ENCODE measurements at places on chromosomes 6 and 20.

- no peak for DNase-seq
Observed at GRCh38 chr20:62458275-62459251, 17.2 kb downstream of the GATA5 start.

- DNase-seq, result peak; percentile 69
Observed at GRCh38 chr6:3750317-3751076, 1.0 kb downstream of the PXDC1 start.

- DNase-seq, result no peak
Observed at GRCh38 chr20:64159286-64159680, 5.0 kb upstream of the MYT1 start.

- DNase-seq, result peak; percentile 35
Observed at GRCh38 chr6:157019115-157019641, 242.0 kb downstream of the ARID1B start.

GRCh38 chr6:164151161-164152120 lies 736.9 kb downstream of the QKI start:
- no peak for DNase-seq

DNA sequence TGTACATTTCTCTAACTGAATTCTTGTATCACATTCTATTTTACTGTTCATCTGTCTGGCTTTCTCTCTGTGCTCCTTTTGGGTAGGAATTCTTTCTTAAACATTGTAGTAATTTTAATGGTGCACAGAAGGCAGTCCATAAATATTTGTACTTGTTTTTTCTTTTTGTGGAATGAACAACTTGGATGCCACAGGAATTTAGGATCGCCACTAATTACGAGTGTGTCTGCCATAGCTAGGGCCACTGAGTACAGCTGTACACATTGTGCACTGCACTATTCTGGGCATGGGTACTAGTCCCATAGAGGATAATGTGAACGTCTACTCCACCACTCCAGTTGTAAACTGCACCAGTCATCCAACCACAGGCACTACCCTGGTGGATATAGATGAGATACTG lies 39.3 kb upstream of the TMEM200A start:
- DNase-seq, result no peak

DNA sequence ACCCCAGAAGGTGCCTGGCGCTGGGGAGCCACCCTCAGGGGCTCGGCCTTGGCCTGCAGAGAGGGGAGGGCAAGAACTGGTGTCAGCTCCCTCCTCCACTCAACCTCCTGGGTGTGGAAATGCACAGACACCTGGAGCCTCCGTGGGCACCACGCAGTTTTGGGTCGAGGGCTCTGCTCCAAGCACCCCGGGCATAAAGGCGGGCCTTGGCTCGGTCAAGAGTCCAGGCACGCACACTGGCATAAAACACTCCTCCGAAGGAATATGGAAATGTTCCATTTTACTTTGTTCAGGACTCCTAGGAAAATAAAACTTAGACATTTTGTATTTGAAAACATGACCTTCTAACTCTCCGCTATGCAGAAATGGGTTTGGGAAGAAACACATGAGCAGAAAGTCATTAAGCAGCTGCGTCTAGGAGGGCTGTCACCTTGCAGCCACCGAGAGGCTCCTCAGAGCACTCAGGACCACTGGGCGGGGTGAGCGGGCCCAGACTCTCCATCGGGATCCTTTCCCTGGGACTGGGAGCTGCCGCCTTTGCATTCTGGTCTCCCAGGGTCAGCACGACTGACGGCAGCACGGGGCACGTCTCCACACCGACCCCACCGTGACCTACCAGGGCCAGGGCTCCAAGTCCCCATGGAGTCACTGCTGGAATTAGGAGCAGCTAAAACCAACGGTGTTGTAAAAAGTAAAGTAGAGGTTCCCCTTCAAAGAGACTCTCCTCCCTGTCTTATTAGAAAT lies 46.0 kb upstream of the DACT2 start:
- no peak for DNase-seq

DNA sequence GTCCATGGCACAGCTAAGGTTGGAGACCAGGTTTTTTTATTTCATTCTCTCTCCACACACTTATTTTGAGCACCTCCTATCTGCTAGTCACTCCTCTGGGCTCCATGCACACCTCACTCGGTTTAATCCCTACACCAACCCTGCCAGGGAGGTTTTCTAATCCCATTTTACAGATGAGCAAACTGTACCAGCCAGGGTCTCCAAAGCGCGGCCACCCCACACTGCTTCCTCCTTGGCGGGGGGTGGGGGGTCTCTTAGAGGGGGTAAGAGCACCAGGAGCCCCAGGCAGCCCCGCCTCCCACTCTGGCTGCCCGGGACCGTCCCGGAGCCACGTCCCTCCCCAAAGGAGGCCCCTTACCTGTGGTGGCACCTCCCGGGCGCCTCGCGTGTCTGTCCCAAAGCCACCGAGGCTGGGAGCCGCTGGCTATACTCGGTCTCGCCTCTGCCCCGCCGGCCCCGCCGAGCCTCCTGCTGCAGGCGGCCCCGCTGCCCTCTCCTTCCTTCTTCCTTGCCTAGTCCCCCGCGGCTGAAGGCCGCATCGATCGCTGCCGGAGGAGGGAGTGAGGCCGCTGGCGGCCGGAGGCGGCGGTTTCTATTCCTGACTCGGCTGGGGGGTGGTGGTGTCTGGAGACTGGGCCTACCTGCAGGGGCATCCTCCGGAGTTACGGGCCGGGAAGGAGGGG lies at the start of gene KCNS1:
KCNS1 (minus strand) TSS at position 565 of the 683 bp plus-strand sequence. CDS start 1,891 bp downstream, outside the sequence.
- peak; percentile 81 for DNase-seq

Data from H9 (cell line).